Cerebellar nuclear complex (tissue), 1 donor: ENCODE measurements at places on chromosomes 4 and X.

- DNase-seq: no peak
Measured at GRCh38 chr4:52876069-52876468, 14.0 kb downstream of the RASL11B start.

DNA sequence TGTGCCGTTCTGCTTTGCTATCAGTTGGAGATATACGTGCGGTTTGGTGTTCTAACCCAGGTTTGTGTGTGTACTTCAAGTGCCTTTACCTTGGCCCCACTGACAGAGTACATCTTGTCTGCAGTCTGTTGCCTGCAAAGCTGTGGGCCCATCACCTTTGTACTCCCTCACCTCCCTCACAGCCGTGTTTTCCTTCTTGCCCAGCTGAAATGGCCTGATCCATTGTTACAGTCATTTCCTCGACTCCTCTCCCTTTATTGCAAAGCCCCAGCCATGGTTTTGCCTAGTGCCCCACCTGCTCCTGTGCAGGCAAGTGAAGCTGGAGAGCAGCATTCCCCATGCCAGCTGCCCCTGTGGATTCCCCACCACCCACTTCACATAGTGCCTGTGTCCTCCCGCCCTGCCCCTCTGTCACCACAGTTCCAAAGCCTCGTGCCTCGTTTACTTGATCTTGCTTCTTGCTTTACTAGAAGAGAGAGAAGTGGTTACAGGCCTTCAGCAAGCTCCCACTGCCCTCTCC lies 55.2 kb upstream of the TLR2 start:
- DNase-seq: no peak

GRCh38 chrX:46698691-46699090 lies 60.2 kb downstream of the SLC9A7 start:
- no peak for DNase-seq

- no peak for DNase-seq
Measured at GRCh38 chr4:111601671-111602070, 543.6 kb upstream of the FAM241A start.

GRCh38 chrX:1661048-1661921 lies 46.4 kb downstream of the ASMT start:
- no peak for DNase-seq

DNA sequence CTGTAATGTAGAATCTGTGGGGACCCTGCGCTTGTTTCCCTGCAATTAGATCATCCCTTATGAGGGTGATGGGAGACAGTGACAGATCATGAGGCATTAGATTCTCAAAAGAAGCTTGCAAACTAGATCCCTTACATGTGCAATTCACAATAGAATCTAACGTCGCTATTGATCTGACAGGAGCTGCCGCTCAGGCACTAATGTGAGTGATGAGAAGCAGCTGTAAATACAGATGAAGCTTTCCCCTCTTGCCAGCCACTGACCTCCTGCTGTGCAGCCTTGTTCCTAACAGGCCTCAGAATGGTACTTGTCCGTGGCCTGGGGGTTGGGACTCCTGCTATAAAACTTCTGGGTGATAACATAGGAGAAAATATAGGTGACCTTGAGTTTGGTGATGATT lies 1076.8 kb downstream of the PDHA2 start:
- DNase-seq: no peak

DNA sequence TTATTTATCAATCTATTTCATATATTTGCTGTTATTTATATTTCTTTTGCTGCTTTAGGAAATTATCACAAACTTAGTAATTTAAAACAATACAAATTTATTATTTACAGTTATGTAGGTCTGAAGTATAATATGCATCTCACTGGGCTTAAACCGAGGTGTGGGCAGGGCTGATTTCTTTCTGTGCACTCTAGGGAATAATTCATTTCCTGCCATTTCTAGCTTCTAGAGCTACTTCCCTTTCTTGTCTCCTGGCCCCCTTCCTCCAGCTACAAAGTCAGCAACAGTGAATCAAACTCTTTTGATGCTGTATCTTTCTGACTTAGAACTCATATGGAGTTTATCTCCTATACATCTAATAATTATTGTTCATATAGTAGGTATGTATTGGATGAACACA lies 303.5 kb upstream of the ARSJ start:
- DNase-seq: no peak

DNA sequence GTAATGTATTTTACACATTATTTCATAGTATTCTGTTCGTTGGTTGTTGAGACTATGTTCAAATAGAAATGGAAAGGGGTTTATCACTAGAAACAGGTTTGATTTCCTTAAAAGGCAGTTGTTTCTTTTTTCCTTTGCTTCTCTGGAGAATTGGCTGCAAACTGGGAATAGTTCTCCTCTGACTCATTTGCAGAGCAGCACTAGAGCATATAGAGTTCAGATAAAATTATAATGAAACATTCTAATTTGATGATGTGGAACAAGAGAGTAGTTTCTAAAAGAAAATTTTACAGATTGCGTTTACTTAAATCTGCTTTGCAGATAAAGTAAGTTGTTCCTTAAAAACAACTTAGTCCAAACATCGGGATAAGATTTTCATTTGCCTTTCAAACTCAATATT lies 29.7 kb downstream of the SYNPO2 start:
- no peak for DNase-seq

DNA sequence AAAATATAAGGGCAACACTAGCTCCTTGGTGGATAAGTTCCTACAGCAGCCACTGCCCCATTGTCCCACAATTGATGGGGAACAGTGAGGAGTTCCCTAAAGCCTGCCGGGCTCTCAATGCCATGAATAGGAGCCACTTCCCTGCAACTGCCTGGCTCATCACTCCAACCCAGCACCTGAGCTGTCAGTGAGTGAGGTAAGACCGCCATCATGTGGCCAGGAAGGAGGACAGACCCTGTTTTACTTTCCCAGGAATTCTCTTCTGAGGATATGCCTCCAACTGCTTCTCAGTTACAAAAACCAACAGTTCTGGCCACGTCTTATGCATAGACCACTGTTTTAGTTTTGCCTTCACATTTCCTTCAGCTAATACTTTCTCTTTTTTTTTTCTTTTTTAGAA lies 45.5 kb downstream of the SRPX start:
- DNase-seq: no peak

GRCh38 chr4:80386281-80386886 lies 50.9 kb downstream of the CFAP299 start:
- DNase-seq: no peak

- no peak for DNase-seq
Measured at GRCh38 chr4:163467082-163467770, 6.3 kb downstream of the TKTL2 start.

DNA sequence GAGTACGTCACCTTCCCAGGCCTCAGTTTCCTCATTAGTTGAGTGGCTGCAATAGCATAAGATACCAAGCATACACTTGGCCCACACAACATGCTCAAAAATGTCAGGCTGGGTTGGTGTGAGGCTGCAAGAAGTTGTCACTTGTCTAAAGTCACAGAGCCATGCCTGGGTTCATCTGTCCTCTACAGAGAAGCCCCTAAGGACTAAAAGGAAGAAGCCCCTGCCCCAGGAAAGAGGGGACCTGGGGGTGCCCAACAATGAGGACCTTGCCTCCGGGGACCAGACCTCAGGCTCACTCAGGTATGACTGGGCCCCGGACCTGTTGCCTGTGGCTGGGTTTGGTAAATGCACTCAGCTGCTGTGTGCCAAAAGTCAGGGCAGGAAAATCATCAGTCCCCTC lies 82.7 kb downstream of the CRMP1 start:
- no peak for DNase-seq

DNA sequence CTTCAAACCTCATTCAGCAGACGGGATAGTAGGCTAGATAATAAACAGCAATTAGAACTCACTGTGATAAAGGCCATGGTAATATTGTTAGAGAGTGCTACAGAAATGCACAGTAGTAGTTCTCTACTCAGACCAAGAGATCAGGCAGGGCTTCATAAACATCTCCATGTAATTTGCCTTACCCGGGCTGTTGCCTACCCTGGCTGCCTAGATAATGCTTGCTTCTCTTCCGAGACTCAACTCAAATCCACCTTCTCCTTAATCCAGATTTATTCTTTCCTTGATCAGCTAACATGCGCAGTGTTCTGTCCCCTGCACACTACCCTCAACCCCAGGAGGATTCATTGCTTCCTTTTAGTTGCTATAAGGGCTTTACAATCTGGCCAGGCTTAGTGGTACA lies 21.8 kb downstream of the ANK2 start:
- DNase-seq: no peak

- DNase-seq: no peak
Measured at GRCh38 chrX:95427389-95427788, 1257.3 kb upstream of the DIAPH2 start.

DNA sequence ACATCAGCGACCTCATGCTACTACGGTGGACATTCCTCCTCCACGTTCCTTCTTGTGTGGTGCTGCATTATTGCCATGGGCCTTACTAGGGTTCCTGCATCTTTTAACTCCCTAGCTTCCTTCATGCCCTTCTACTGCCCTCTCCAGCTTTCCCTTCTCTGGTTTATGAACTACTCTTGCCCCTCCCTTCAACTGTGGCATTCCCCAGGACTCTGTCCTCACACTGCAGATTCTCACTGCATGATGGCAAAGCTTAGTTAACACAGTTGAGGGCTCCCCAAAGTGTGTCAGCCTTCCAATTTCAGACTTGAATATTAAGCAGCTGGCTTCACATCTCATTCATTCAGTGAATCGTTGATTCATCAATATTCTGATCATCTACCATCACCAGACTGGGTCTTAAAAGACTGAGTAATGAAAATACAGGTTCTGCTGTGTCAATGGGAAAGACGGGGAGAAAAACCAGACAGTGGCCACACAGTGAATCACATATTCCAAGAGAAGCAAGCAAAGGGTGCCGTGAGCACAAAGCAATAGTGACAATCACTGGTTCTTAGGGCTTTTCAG lies 53.0 kb downstream of the ZFX start:
- DNase-seq: no peak

DNA sequence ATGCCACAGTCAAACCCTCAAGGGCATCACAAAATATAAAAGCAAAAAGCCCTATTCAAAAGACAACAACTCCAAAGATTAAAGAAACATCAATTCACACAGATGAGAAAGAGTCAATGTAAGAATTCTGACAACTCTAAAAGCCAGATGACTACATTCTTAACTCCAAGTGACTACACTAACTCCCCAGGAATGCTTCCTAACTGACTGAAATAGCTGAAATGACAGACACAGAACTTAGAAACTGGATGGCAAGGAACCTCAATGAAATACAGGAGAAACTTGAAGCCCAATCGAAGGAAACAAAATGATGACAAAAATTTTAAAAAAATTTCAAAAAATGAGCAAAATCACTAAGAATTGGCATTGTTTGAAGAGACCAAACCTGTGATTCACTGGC lies 1047.6 kb upstream of the PCDH10 start:
- DNase-seq: no peak

- no peak for DNase-seq
Measured at GRCh38 chr4:77734928-77735327, 84.2 kb downstream of the CNOT6L start.

DNA sequence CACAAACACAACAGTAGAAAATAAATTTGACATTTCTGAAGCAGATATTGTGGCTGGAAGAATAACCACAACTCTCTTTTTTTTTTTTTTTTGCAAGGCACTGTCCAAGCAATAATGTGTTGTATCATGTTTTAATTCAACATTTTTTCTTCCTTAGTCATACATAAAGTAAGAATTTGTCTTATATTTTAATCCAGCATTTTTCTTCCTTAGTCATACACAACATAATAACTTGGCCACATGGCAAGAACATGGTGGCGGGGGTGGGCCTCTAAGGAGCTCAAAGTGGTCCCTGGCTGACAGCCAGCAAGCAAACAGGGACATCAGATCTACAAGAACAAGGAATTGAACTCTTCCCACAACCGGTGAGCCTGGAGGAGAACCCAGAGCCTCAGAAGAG lies 20.2 kb downstream of the FBXW7 start:
- DNase-seq: no peak

- no peak for DNase-seq
Measured at GRCh38 chr4:110850461-110851442, 227.9 kb upstream of the PITX2 start.

GRCh38 chrX:102708900-102709299 lies 3.3 kb upstream of the GPRASP2 start:
- no peak for DNase-seq

DNA sequence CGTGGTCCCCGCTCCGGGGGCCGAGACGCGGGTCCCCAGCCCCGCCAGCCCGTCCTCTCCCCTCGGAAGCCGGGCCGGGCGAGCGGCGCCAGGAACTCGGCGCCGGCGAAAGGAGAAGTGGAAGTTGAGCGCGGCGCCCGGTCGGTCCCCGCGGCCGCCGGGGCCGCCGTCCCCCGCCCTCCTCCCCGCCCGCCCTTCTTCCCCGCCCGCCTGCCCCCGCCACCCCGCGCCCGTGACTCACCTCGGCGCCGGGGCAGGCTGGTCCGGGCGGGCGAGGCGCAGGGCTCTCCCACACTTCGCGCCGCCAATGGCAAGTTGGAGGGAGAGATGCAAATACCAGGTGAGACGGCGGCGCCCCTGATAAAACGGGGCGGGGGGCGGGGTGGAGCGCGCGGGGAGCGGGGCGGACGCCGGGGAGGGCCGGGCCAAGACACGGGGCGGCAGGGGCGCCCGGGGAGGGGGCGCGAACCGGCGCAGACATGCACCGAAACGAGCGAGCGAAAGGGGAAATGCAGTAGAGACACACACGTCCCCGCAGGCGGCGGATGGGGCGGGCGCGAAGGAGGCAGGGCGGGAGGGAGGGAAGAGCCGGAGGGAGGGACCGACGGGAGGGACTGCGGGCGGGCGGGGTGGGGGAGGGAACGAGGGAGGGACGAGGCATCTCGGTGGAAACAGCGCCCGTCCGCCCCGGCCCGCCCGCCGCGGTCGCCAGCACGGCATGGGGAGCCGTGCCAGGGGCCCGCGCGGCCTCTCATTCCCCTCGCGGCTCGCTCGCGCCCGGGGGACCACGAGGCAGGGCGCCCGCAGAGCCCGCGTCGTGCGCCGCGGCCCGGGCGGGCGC lies at the start of gene ELF4:
ELF4 (minus strand) TSS at position 119 of the 841 bp plus-strand sequence. CDS start 29,167 bp downstream, outside the sequence.
- DNase-seq: no peak

DNA sequence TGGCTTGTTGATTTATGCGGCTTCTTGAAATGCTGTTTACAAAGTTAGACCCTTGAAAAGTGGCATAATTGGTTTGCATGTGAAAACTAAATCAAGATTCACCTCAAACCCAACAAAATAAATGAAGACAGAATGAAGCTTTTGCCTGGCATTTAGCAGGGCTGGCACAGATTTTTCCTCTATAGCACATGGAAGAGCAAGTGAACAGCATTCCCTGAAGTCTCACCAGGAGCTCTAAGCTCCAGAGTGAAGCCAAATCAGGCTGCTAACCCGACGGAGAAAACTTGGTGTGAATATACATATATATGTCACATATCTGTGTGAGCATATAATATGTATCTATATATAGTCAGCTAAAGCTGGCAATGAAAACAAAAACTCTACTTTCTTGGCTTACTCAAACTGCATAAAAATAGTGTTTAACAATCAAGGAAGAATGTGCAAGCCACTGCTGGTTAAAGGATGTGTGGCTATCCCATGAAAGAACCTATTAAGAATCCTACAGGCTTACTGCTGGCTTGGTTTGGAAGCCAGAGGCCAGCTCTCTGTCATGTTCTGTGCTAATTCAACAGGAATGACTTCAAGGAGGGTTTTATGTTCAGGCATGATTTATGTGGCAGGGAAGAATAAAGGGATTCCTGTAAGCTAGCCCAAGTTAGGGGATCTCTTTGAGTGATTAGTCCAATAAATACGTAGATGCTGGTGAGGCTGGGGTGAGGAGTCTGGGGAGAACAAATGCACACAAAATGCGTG lies 69.9 kb downstream of the MFAP3L start:
- no peak for DNase-seq
